Kidney glomerular epithelial cell (primary cell): ENCODE measurements at places on chromosomes 12 and 14.

DNA sequence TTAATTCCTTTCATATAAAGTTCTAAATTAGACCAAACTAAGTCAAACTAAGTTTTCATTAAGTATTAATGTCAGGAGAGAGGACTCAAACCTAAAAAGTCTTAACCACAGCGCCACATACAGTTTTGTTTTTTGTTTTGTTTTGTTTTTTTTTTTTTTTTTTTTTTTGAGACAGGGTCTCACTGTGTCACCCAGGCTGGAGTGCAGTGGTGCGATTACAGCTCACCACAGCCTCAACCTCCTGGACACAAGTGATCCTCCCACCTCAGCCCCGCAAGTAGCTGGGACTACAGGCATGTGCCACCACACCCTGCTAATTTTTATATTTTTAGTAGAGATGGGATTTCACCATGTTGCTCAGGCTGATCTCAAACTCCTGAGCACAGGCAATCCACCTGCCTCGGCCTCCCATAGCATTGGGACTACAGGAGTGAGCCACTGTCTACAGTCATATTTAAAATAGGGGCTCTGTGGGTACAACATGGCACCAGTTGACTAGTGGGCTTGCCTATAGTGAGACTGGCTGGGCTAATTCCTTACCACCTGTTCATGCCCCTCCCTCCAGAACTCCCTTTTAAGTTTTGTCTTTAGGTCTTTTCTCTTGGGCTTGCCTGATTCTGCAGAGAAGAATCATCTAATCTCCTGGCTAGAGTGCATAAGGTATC, 110.2 kb downstream of the PPP2R5E start:
- DNase-seq, result no peak

- DNase-seq, result no peak
These were observed 90.4 kb downstream of the PIWIL1 start for GRCh38 chr12:130428116-130428515.

DNA sequence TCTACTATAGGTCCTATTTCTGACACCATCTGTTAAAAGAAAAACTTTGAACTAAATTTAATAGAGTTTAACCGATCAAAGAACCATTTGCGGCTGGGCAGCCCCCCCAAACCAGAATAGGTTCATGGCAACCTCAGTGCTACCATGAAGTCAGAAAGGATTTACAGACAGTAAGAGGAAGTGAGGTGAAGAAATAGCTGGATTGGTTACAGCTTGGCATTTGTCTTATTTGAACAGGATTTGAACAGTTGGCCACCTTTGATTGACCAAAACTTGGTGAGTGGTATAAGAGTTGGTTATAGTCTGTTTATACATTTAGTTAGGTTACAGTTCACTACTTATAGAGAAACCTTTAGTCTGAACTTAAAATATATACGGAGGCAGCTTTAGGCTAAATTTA, 88.9 kb downstream of the TXNDC16 start:
- no peak for DNase-seq

GRCh38 chr14:50521912-50522341, 10.4 kb downstream of the MAP4K5 start:
- DNase-seq, result no peak

DNA sequence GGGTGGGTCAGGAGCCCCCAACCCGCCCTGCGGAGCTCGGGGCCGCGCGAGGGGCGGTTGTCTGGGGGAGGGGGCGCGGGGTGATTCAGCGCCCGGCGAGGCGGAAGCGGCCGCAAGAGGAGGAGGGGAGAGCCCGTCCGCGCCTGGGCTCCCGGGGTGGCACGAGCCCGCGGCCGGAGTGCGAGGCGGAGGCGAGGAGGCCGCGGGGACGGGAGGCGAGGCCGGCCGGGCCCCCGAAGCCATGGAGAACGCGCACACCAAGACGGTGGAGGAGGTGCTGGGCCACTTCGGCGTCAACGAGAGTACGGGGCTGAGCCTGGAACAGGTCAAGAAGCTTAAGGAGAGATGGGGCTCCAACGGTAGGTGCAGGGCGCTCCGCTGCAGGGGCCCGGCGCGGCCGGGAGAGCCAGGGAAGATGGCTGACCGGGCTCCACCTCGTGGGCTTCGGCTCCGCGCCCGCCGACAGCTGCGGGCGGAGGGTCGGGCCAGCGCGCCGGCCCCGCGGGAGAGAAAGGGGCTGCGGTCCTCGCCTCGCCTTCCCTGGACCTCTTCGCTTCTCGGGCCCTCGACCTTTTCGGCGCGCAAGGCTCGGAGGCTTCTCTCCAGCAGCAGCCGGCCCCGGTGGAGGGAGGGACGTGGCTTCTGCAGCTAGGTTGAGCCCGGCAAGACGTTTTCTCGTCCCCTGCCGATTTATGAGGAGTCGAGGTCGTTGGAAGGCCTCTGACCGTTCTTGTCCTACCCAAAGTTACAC, 677 bp downstream of the ATP2A2 start:
- no peak for DNase-seq

GRCh38 chr12:53677016-53677799, 1.3 kb upstream of the ATP5MC2 start:
- no peak for DNase-seq

DNA sequence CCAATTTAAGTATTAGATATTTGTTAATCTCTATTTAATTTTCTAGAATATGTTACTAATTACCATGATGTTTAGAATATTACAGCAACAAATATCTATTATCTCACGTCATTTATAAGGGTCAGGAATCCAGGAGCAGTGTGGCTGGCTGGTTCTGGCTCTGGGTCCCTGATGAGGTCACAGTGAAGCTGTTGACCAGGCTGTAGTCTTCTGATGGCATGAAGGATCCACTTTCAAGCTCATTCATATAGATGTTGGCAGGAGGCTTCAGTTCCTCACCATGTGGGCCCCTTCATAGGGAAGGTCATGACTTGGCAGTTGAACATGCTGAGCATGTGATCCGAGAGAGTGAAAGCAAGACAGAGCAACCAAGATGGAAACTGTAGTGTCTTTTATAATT, 375.6 kb downstream of the ATP23 start:
- DNase-seq, result no peak

- DNase-seq, result peak; percentile 76
These were observed 61.7 kb downstream of the FBXO34 start for GRCh38 chr14:55332654-55333570.

DNA sequence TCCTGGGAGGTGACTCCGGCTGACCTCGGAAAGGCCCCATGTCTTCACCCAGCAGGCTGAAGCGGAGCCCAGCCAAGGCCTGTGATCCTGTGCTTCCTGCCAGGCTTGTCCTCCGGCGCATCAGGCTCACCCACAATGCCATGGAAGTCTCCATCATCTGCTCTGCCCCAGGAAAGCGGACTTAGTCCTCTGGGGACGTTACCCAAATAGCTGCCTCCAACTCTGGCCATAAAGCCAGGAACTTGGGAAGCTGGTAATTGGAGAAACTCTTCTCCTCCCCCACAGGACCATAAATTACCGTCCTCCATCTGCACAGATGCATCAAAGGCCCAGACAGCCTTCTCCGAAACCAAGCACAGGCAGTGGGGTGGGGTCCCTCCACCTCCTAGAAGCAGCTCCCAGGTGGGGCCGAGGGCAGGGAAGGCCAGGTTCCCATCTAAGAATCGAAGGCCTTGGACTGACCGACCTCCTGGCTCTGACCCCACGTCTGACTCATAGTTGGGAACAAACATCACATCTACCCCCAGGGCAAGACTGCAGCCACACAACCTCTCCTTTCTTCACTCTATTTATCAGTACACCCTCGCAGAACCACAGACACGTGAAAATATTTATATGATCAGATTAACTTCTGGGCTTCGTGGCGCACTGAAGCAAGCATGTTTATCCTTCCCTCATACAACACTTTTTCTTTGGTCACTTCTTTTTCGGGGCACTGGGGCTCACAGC, 56.4 kb downstream of the PITPNM2 start:
- DNase-seq, result no peak

- no peak for DNase-seq
These were observed 33.4 kb downstream of the SLC11A2 start for GRCh38 chr12:50992819-50993218.
